ENCODE measurements at places on chromosomes 12 and 14.

DNA sequence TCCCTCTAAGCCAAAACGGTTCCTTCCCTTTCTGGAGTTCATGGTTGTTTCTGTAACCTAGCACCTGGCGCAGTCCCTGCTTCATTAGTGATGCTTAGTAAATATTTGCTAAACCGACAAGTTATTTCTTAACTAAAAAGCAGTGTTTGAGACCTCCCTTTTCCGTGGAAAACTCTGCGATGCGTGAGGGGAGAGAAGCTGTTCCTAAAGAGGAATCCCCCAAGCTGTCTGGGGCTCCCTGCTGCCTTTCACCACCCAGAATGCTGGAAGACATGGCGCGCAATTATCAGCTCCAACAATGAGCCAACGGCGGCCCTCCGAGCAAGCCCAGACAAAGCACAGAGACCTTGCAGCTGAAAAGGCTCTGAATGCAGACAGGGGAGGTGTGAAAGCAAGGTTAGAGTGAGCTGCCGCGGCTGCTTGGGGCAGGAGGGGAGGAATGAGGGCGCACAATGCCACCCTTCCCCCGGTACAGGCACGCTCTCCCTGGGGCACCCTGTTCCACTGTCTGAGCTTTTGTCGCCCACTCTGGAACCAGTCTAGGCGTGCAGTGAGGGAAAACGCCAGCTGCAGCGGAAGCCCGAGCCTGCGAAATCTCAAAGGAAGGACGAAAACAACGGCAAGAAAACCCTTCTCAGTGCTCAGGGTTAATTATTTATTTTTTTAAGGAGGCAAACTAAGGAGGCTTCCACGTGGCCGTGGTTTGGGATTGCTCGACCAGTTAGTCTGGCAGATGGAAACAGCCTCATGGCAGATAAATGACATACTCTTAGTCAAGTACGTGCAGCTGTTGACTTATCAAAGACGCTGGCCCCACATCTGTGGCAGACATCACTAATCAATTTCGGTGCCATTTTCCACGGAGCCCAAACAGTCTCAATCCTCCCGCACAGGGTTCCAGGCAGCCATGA lies 66.3 kb downstream of the RBM19 start:
- no peak for DNase-seq

DNA sequence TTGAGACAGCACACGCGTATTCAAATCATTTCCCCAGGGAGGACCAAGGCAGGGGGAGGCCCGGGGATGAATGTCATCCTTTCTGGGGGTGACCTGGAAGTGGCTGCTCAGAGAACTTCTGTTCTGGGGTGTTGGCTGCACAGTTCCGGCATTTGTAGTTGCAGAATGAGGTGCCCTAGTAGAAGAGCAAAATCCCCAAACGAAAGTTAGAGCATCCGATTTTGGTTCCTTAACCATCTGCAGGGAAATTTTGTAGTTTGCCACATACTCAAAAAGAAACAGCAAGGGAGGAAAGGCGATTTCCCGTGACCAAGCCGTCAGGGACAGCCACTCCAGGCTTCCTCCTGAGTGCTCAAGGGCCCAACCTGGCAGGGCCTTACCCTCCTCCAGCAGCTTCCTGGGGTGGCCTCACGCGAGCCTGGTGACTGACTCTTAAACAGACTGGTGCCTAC lies 13.0 kb upstream of the TRAF3 start:
- DNase-seq = no peak

GRCh38 chr12:21552635-21553328 lies 26.7 kb downstream of the SPX start:
- no peak for DNase-seq

- no peak for DNase-seq
These were observed 44.1 kb upstream of the EML1 start for GRCh38 chr14:99749142-99749541.

- DNase-seq = no peak
These were observed 16.8 kb upstream of the ITPK1 start for GRCh38 chr14:93132472-93133065.

DNA sequence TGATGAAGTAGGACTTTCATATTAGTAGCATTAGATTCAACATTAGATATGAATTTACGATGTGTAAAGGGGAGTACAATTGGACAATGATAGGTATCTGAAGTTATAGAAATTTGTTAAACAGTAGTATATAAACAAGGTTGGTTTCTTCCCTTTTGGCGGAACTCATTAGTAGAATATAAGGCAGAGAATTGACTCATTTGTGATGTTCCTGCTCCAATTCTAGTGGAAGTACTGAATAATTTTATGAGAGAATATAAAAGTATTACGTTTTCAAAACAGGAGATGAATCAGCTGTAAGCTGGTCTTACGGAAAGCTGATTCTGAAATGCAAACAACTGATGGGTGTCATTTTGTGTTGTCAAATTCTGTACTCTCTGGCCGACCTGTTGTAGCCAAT lies 13.4 kb downstream of the ZC3H14 start:
- no peak for DNase-seq

GRCh38 chr14:68628605-68629310 lies 164.1 kb downstream of the ZFP36L1 start:
- peak; percentile 53 for DNase-seq
